ENCODE measurements at places on chromosomes 3 and 15.

- no peak for DNase-seq
Observed at GRCh38 chr3:129618186-129618820, 11.8 kb upstream of the PLXND1 start.

DNA sequence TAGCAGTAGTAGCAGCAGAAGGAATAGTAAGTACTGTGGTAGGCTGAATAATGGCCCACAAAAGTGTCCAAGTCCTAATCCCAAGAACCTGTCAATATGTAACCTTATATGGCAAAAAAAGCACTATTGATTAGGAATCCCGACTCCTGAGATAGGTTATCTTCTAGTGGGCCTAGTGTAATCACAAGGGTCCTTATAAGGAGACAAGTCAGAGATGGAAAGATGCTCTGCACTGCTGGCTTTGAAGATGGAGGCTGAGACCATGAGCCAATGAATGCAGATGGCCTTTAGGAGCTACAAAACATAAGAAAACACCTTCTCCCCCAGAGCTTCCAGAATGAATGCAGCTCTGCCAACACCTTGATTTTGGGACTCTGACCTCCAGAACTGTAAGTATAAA is 36.0 kb downstream of the TIPARP start:
- no peak for DNase-seq

GRCh38 chr3:134029256-134029733 is 430 bp downstream of the SLCO2A1 start:
- peak; percentile 44 for DNase-seq

DNA sequence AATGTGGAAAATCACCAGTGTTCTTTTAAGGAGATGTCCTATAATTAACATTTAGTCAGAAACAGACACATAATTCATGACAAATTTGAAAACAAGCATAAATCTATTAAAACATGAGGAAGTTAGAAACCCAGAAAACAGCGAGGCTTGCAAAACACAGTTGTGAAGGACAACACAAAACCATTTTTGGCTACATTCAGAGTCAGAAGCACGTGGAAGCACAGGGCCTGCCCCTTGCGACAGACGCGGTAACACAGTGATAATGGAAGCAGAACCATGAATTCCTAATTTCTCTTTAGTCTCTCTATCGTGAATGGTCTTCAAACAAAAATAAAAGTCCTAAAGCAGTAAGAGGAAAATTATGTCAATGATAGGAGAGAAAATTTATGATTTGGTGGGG is 12.2 kb downstream of the NCEH1 start:
- DNase-seq = no peak

GRCh38 chr15:68097029-68097428 is 42.9 kb downstream of the PIAS1 start:
- DNase-seq = no peak

DNA sequence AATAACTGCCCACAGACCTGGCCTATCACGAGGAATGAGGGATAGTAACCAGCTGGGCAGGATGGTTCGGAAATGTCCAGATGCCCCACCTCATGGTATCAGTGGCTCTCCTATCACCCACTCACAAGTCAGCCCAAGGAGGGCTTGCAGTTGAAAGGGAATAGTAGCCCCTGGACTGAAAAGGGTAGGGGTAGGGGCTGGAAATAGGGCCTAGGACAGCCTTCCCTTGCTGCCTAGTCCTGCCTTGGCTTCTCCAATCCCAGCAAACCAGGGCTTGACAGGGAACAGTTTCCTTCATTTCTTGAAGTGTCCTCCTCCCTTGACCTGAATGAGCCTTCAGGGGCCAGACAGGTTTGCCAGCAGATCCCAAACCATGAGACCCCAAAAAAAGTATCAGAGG is 1.2 kb upstream of the CACNA2D2 start:
- no peak for DNase-seq

GRCh38 chr3:114446600-114446999 is 152.8 kb downstream of the TIGIT start:
- no peak for DNase-seq

- DNase-seq = no peak
Observed at GRCh38 chr3:128210711-128211110, 57.4 kb downstream of the EEFSEC start.

GRCh38 chr3:112786002-112786590 is 60.6 kb downstream of the CD200R1L start:
- DNase-seq = no peak

DNA sequence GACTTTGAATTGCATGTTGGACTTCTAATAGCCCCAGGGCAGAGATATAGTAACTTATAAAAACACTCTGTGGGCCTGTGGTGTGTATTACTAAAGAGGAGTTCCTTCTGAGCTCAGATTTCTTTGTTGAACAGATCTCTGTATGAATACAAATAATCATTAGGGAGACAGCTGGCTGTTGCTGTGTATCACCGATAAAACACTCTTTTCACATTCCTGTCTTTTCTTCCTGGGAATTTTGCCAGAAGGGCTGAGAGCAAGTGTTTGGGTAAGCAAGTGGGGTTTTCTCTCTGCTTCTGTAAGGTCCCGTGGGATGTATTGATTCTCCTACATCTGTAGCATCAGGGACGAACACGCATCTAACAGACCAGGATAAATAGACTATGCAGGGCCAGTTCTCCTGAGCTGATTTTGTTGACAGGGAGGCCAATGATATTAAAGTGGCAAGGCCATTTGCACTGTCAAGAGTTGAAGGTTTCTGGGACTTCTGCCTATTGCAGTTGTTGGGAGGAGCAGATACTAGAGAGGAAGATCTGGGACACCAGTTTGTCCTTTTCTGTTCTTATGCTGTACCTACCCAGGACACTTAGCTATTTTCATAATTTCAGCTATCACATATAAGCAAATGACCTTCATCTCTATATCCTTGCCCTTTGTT is 225.9 kb upstream of the CD96 start:
- no peak for DNase-seq

DNA sequence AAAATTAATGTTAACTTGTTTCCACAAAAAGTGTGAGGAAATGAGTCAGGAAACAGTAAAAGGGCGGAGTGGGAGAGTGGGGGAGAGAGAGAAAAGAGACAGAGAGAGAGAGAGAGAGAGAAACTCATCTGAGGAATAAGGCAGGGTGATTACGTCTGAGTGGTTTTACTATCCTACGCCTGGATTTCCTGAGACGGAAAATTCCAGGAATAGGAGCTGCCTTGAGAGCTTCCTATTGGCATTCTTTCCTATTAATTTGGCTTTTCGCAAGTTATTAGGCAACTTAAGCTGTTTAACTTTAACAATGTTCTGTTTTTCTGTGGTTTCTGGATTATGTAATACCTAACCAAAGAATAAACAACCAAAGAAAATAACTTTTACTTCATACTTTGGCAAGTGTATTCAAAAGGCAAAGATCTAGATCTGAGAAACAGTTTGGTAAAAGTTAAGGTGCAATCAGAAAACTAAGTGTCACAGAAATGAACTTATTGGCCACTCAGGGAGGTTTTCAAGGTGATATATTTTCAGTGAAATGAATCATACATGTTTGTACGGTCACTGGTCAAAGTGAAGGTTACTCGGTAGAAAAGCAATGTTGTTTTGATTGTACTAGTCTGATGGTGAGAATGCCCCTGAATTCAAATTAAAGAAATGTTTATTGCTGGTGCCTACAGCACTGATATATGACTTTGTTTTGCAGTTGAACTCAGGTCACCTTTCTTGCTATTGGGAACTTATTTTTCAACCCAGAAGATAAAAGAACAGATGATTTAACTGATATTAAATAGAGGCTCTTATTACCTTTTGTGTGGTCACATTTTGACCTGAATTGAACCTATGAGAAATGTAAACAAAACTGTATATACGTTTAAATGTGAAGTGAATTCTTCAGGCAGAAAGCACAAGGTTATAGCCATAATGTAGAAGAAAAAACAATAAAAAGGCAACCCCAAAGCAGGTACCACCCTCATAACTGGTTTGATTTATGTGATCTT is 39.9 kb upstream of the TNFSF10 start:
- peak; percentile 12 for DNase-seq

- DNase-seq = no peak
Observed at GRCh38 chr3:171658841-171659240, 151.4 kb downstream of the PLD1 start.

GRCh38 chr3:143103652-143104051 is 15.9 kb upstream of the CHST2 start:
- no peak for DNase-seq

GRCh38 chr3:24929521-24929920 is 434.9 kb upstream of the THRB start:
- no peak for DNase-seq

DNA sequence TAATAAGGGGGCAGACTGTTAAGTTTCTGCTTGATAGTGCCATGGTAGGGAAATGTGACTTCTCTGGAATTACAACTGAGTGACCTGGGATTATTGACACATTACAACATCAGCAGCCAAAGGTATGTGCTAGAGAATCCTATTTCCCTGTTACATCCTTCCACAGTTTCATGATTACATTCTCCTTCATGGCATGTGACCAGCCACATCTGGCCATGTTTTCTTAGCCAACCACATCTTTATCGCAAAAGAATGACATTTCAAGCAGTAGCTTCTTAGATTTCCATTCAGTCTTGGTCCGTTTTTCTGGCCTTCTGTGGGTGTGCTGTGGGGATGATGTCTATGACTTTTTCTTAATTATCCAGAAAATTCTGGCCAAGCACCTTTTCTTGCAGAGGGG is 45.4 kb upstream of the CTDSPL start:
- no peak for DNase-seq

GRCh38 chr3:70620956-70621355 is 308.5 kb upstream of the MDFIC2 start:
- peak; percentile 7 for DNase-seq

GRCh38 chr3:135766115-135766514 is 199.4 kb upstream of the PPP2R3A start:
- no peak for DNase-seq

DNA sequence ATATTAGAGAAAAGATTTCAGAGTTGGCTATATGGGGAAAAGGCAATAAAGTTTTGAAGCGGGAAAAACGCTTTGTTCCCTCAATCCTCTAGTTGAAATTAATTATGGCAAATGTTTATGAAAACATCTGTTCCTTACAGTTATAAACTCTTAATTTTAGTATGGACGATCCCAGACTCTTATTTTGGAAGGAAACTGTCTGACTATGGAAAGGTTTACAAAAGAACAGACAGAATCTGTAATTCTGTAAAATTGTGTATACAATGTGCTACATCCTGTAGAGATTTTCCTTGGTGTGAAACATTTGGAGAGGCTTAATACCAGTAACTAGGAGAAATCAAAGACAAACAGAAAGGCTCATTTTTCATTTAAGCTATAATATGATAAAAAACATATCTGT is 311.8 kb downstream of the TBC1D5 start:
- DNase-seq = no peak

GRCh38 chr15:82641129-82641798 is 5.9 kb downstream of the CPEB1 start:
- no peak for DNase-seq

GRCh38 chr3:171777596-171777995 is 32.7 kb downstream of the PLD1 start:
- DNase-seq = no peak

DNA sequence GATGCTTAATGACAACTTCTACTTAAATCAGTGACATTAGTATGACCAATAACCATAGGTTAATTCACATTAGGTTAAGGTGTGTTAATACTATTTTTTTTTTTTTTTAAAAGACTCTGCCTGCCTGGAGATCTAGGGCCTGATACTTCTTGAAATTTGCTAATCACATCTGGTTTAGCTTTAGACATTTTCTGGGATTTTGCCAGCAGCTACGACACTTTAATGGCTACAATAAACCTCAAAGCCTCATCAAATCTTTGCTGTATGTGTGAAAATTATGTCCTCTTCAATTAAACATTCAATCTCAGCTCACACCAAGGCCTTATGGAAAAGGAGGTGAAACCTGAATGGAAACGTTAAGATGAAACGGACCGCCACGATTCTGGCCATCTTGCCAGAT is 167.9 kb downstream of the GREM1 start:
- no peak for DNase-seq

GRCh38 chr3:40465111-40465407 is 7.9 kb downstream of the RPL14 start:
- DNase-seq = no peak

- DNase-seq = no peak
Observed at GRCh38 chr15:63200464-63201249, 11.3 kb downstream of the RAB8B start.

DNA sequence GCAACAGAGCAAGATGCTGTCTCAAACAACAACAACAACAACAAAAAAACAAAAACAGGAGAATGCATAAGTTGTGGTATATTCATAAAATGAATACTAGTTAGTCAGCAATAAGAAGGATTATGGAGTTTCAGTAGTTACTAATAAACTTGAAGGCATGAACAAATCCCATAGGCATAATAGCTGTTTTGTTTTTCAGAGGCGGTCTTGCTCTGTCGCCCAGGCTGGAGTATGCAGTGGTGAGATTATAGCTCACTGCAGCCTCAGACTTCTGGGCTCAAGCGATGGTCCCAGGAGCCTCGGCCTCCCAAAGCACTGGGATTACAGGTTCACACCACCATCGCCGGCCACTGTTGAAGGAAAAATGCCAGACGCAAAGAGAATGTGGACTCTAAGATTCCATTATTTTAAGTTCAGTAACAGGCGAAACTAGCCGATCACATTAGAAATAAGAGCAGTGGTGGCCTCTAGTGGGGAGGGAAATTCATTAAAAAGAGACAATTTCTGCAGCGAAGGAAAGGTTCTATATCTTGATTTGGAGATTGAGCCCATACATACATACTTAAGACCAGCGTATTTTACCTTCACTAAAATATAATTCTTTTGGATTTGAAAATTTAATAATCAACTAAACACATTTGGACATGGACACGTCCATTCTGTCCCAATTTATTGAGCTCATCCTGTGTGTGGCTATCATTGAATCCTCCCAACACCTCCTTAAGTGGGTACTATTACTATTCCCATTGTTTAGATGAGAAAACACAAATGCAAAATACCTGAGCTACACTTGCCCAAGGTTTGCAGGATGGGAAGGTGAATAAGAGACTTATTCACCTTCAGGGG is 27.4 kb upstream of the HDAC11 start:
- DNase-seq = peak; percentile 82

DNA sequence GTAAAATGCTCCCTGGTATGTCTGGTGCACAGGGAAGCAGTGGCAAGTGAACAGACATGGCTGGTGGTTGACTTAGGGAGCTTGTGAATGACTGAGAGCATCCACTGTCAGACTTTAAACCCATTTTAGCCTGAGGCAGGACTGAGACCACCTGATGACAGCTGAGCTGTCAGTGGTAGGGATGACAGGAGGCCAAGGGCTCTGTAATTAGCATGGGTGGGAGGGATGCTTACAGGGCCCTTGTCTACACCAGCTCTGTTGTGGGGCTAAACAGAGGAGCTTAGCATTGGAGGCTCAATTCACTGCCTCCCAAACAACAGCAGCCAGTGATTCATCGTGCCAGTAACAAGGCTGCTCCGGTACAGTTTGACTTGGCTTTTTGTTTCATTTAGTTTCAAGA is 169.4 kb downstream of the CHST2 start:
- DNase-seq = no peak

- DNase-seq = no peak
Observed at GRCh38 chr3:172750069-172750367, 508 bp upstream of the ECT2 start.

- peak; percentile 21 for DNase-seq
Observed at GRCh38 chr3:114877378-114878113, 269.5 kb downstream of the ZBTB20 start.
